Heart right ventricle (tissue), 16 donors: ENCODE measurements at places on chromosomes 5 and 9.

DNA sequence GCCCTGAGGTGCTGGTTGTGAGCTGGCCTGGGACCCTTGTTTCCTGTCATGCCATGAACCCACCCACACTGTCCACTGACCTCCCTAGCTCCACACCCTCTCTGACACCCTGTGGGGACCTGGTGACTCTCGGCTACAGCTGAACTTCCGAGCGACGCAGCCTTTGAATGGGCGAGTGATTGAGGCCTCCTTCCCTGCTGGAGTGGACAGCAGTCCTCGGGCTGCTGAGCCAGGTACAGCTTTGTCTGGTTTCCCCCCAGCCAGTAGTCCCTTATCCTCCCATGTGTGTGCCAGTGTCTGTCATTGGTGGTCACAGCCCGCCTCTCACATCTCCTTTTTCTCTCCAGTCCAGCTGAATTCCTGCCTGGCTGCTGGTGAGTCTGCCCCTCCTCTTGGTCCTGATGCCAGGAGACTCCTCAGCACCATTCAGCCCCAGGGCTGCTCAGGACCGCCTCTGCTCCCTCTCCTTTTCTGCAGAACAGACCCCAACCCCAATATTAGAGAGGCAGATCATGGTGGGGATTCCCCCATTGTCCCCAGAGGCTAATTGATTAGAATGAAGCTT is 6.1 kb downstream of the CA9 start:
- no peak for DNase-seq

DNA sequence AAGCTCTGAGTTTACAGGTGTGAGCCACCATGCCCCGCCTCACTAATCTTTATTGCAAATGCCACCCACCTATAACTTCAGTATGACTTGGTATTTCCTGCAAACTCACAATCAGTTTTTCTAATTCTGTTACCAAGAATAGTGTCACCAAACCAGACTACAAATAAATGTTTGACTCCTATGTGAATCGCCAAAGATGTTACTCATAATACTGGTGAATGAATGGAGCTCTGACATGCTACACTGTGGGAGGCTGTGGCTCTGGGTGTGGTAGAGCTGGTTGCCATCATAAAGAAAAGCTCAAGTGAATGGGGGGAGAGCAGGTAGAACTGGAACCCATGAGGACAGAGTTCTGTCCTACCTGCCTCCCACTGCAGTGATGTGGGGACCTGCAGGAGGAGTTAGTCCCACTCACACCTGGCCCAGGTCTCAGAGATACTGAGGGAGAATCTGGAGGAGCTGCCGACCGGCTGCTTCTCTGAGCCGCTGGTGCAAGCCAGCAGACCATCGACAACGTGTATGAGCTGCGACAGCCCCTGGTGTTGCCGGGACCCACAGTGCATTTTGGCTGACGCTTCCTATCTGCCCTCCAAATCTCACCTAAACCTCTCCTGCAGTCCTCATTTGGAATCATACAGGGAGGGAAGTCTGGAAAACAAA is 95.7 kb downstream of the ENTREP1 start:
- no peak for DNase-seq

DNA sequence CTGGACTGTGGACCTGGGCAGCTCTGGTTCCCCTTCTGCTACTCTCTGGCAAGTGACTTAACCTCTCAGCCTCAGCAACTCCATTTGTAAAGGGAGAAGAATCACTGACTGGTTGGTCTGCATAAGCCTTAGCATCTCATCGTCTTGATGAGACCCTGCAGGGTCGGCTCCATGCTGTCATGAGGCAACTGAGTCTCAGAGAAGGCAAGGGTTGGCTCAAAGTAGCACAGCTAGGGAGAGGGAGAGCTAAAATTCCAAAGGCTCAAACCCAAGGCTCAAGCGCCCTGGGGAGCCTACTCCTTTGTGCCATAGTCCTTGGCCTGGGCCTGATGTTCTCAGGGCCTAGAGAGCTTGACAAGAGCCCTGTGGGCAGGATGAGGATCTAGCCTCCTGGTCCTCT is 4.5 kb downstream of the FGFR4 start:
- no peak for DNase-seq

GRCh38 chr9:93117924-93118862 is 15.9 kb downstream of the NINJ1 start:
- no peak for DNase-seq

GRCh38 chr9:97186493-97186892 is 121.0 kb upstream of the CCDC180 start:
- DNase-seq: no peak

DNA sequence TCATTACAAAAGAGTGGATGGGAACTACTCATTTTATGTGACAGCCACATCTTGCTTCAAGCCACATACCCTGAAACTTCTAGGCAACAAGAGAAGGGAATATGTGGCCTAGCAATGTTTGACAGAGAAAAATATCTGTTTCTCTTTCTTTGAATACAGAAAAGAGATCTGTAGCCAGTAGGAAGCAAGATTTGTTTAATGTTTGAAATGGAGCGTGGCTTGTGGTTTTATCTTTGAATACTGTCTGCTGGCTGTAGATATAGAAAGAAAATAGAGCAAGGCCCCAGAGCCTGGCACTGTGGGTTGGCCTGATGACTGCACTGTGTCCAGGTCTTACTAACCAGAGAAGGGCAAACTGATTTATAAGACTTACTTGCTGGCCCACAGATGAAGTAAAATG is 133.8 kb downstream of the ARHGEF28 start:
- DNase-seq: no peak

GRCh38 chr5:139711906-139712224 is 63.7 kb downstream of the CXXC5 start:
- no peak for DNase-seq

- no peak for DNase-seq
These were observed 38.6 kb downstream of the HMGCS1 start for GRCh38 chr5:43274435-43275114.

GRCh38 chr9:122370869-122371755 is at the start of gene PTGS1:
Gene PTGS1 (plus strand): TSS chr9:122371024. CDS start chr9:122371085, 61 bp downstream.
- peak; percentile 63 for DNase-seq

DNA sequence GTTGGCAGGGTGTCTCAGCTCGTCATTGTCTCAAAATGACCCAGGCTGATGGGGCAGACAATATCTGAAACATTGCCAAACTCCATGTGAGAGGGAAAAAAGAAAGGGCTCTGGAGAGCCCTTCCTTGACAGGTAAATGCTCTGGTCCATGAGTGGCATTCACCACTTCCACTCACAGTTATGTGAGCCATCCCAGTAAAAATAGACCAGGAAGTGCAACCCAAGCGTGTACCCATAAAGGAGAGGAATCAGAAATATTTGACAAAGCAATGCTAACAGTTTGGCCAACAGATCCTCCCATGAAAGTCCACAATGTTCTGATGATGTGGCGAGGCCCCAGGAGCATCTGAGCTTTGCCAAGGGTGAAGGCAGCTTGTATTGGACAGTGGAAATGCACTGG is 49.4 kb downstream of the ASTN2 start:
- no peak for DNase-seq

DNA sequence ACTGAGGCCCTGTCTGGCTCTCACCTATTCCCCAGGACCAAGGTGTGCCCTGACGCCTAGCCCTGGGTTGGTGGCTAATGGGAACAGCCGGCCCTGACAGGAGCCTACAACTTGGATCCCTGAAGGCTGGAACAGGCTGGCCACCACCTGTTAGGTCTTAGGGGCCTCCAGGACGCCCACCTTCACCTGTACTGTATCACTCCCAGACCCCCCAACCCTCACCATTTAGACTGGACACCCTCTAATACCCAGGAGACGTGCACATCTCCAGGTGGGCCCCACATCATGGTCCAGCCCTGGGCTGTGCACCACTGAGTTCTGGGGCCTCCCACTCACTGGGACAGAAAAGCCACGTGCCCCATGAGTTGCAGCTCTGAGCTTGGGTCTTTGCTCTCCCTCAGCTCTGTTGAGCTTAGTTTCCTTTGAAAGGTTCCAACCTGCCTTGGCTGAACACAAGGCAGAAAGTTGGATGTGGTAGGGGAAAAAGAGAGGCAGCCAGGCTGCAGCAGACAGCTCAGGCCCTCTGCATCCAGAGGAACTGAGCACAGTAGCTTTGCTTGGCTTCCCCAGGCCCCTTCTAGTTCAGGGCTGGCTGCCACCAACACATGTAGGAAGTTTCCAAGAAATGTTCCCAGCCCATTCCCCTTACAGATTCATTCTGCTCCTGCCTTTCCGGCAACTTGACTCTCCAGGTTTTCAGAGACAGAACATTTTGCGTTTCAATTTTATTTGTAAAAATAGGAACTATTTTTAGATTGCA is 116.8 kb upstream of the TBC1D2 start:
- DNase-seq: no peak

DNA sequence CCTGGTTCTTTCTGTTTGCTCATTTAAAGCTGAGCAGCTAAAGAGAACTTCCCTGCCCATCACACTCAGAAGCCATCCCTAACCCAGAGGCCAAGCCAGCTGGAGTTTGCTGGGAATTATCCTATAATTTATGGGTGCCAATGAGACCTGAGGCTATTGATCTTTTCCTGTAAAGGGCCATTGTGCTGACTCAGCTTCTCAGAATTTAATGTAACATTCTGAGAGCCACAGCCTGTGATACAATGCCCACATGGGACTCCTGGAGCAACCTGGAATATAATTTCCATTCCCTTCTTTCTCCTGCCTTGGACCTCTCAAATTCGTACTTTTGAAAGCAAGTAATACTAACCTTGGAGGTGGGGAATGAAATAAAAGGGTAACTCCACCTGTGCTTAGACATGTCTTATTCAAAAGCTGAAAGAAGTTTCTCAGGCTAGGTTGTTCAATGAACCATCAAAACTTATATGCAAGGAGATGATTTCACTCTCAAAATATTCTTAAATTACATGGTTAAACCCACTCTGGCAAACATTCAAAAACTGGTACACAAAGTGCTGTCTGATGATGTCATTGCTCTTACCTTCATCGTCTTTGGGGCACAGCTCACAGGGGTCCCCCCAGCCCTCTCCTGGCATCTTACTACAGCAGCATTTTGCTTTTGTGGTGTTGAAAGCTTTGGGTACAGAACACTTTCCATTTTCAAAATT is 206.7 kb downstream of the SLC12A2 start:
- DNase-seq: no peak

DNA sequence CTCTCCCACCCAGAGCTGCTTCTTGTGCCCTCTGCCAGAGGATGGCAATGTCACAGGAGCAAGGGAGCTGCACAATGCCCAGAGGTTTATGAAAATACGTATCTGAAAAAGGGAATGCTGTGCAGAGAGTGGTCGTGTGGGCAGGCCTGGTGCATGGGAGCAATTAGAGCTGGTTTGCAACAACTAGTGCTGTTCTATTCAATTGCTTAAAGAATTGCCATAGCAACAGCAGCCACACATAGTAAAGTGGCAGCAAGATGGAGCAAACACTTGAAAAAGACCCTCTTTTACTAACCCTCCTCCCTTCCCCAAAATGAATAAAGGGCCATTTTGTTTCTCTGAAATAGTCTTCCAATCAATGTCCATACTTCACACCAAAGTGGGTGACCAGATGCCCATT is 166.3 kb downstream of the CRB2 start:
- DNase-seq: no peak

DNA sequence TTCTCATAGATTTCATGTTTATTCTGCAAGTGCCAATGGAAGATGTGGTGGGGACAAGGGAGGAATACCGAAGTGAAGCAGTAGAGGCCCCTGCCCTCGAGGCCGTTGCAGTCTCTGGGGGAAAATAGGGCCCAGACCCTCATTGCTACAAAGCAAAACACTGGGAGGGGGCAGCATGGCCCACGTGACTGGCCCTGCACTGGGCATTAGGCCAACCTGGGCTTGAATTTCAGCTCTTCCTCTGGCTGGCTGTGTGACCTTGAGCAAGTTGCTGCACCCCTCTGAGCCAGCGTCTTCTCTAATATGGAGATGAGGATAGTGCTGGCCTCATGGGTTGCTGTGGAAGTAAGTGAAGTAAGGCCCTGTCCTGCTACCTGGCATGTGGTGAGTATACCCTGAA is 709 bp upstream of the SYNPO start:
- DNase-seq: no peak

- no peak for DNase-seq
These were observed 37.5 kb downstream of the SPRY4 start for GRCh38 chr5:142287096-142287972.

GRCh38 chr5:72107131-72107900 is at the start of gene MAP1B:
Gene MAP1B (plus strand): TSS chr5:72107475. CDS start chr5:72107532, 57 bp downstream.
- DNase-seq: peak; percentile 61

- no peak for DNase-seq
These were observed 12.7 kb downstream of the KCTD16 start for GRCh38 chr5:144183254-144183889.

DNA sequence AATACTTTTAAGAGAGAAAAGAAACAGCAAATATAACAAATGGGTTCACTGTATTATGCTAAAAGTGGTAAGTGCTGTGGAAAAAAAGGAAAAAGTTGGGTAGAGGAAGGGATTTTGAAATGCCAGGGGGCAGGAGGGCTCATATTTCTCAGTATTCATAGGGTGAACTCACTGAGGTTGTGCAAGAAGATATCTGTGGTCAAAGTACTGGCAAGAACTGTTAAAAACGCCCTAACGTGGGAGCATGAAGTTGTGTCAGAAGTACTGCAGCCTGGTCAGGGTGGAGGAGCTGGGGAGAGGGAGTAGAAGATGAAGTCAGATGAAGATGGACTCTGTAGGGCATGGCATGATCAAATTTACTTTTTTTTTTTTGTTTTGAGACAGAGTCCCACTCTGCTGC is 31.2 kb upstream of the SLC28A3 start:
- DNase-seq: no peak

DNA sequence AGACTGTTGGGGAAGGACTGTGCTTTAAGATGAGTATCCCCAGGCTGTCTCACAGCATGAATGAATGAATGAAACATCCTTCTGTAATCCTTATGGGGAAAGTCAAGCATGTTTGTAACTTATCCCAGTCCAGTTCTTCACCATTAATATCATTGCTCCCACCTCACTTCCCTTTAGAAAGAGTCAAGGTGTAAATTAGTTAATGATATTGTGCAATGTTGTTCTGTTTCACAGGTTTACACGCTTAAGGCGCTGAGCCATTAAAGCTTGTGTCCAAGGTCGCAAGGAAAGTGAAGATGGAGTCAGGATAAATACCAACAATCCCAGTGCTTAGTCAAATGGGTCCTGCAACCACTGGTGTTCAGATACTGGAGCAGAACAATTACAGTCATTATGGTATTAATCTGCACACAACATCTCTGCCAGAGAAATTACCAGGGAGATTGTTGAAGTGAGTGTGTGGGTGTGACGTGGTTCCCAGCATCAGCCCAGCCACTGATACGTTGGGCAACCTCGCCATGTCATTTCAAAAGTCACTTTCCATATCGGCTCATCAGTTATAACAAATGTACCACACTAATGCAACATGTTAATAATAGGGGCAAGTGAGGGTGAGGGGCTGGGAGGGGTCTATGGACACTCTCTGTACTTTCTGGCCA is 1.5 kb upstream of the MYO10 start:
- no peak for DNase-seq

DNA sequence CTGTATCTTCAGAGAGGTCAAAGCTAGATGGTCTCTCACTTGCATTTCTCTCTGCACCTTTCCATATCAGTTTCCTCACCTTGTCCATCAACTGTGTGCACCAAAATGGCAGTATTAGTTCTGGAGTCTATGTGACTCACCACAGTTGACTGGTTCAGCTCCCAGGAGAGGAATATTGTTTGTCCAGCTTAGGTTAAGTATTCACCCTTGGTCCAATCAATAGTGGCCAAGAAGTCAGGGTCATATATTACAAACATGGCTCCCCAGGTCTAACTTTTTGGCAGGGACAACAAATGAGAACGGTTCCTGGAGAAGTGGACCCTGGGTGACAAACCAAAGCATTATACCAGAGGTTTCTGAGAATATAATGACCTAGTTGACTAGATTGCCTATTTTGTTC is 24.9 kb upstream of the CDC23 start:
- no peak for DNase-seq
